COLO829 (cell line): ENCODE measurements at places on chromosomes 6 and 20.

DNA sequence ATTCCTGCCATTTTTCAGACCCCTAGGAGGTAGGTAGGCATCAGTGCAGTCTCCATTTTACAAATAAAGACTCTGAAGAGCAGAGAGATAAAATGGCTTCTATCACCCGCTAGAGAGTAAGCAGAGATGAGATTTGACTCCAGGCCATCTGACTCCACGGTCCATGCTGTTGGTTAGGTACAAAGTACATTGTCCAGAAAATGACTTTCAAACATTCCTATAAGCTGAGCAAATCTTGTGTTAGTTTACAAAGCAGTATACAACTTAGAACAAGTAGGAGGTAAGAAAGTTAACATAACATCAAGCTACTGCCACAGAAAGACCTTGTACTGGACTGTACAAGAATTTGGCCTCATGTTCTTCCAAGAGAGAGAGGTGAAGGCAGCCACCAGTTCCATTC is 14.9 kb downstream of the BTN1A1 start:
- DNase-seq, result no peak

- no peak for DNase-seq
Observed at GRCh38 chr6:99393366-99393697, 663 bp downstream of the COQ3 start.

DNA sequence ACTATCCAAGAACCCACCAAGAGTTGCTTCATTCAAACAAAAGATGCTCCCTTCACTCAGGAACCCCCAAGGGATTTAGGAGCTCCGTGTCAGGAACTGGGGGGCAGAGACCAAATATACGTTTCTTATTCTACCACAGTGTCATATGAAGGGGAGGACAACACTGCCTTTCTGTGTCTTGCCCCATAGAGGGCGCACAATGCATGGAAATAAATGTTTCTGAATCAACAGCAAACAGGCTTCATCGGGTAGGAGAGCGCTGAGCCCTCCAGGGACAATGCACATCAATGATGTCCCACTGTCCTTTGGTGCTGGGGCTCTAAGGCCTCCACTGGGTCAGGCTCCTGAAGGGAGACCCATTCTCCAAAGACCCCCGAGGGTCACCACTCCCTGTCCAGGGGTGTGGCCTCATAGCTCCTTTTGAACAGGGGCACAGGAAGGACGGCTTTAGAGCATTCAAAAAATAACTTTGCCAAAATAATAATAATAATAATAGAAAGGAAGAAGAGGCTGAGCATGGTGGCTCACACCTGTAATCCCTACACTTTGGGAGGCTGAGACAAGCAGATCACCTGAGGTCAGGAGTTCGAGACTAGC is 31.1 kb downstream of the PLG start:
- DNase-seq, result peak; percentile 53

DNA sequence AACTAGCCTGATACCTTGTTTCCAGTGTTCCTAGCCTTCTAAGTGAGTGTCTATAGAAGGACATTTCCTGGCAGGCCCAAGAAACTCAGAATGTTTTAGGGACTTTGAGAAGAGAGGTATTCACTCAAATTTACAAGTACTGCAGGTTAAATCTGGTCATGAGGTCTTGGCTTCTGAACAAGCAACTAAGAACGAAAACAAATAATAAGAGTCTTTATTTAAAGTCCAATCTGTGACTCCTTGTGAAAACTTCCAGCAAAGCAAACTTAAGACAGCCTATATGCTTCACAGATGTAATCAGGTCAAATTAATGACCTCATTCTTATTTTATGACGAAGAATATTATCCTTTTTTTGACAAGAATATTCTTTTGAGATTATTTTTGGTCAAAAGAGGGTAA is 79.4 kb upstream of the PRSS16 start:
- no peak for DNase-seq
